ENCODE measurements at places on chromosomes 11 and 22.

GRCh38 chr11:72735495-72736027, 16.6 kb downstream of the ARAP1 start:
- no peak for DNase-seq

- no peak for DNase-seq
Observed at GRCh38 chr22:33036881-33037280, 21.3 kb downstream of the SYN3 start.

DNA sequence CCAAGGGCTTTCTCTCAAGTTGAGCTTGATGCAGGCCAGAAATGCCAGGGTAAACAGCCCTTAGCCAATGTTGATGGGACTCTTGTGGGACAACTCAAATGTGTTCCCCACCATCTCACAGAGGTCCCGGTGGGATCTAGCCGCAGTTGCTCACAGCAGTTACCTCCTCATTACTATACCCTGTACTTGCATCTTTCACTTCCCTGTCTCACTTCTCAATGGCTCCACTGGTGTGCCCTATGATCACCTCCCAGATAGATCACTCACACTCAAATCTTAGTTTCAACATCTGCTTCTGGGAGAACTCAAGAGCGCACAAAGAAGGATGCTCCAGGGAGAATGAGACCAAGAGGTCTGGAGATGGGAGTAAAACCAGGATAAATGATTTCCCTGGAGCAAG, 47.0 kb downstream of the RCN1 start:
- DNase-seq = no peak

DNA sequence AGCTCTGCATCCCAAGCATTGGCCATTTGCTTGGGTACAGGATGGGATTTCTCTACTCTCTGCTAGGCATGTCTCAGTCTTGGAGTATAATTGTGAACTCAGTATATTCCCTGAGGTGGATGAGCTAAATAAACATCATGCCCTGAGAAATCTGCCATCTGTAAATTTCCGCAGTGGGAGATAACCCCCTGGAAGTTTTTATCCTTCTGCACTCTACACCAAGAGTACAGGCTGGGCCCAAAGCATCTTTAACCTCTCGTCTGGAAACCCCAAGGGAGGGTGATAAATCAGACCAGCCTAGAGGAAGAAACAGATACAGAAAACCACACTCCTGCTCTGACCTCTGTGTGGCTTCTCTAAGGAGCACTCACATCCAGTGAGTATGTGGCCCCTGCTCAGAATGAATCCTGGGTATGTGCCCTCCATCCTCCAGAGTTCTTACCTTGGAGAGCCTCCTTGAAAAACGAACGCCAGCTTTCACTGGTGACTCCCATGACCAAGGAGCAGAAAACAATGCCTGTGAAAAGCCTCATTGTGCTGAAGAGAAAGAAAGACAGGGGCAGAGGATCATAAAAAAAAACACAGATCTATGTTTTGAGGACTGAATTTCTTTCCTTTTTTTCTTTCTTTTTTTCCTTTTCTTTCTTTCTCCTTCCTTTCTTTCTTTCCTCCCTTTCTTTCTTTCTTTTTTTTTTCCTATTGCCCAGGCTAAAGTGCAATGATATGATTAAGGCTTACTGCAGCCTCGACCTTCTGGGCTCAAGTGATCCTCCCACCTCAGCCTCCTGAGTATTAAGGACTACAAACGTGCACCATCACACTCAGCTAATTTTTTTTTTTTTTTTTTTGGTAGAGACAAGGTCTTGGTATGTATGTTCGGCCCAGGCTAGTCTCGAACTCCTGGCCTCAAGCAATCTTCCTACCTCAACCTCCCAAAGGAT, 938 bp downstream of the SAA4 start:
- no peak for DNase-seq

GRCh38 chr11:105046898-105047579, 1.9 kb upstream of the CARD16 start:
- DNase-seq = no peak

GRCh38 chr22:45826520-45826919, 150.4 kb downstream of the WNT7B start:
- DNase-seq = no peak

GRCh38 chr22:45831394-45831793, 145.6 kb downstream of the WNT7B start:
- no peak for DNase-seq

DNA sequence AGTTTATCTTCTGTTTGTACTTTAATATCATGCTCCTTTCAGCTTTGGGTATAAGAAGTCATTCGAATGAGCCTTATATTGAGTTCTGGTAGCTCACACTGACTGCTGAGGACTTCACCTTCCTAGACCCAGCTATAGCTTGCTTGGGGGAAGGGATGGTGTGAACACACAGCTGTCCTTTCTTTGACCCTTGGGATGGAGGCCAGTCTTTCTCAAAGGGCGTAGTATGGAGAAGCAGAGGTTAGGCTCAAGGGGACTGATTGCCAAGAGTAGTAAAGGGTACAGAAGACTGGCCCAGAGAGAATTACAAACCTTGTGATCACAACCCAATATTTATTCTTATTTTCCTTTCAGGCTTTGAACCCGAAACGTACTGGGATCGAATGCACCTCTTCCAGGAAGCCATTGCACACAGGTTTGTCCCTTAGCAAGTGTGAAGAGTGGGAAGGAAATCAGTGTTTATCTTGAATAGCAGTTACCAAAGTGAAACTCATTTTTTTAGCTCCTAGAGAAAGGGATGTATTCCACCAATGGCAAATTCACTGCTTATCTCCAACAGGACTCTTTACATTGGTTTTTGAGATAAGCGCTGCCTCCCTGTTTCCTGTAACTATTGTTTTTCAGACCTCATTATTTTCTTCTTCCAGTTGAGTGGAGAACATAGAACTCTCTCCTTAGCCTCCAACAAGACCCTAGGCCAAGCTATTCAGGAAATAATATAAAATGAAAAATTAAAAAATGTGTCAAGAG, 42.8 kb upstream of the YWHAH start:
- DNase-seq = no peak

DNA sequence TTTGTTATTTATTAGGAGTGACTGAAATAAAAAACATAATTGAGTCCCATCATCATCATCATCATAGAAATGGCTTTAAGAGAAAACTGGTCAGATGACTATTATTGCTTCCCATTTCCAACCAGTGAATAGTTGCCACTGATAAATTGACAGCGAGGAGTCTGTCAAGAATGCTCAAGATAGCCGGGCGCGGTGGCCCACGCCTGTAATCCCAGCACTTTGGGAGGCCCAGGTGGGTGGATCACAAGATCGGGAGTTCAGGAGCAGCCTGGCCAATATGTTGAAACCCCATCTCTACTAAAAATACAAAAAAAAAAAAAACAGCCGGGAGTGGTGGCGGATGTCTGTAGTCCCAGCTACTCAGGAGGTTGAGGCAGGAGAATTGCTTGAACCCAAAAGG, 1.9 kb downstream of the WBP2NL start:
- no peak for DNase-seq

GRCh38 chr11:66084821-66085475, 14.9 kb downstream of the PACS1 start:
- DNase-seq = no peak

All from tibial nerve (tissue), 4 donors.